ENCODE measurements at places on chromosomes 7 and 10.

DNA sequence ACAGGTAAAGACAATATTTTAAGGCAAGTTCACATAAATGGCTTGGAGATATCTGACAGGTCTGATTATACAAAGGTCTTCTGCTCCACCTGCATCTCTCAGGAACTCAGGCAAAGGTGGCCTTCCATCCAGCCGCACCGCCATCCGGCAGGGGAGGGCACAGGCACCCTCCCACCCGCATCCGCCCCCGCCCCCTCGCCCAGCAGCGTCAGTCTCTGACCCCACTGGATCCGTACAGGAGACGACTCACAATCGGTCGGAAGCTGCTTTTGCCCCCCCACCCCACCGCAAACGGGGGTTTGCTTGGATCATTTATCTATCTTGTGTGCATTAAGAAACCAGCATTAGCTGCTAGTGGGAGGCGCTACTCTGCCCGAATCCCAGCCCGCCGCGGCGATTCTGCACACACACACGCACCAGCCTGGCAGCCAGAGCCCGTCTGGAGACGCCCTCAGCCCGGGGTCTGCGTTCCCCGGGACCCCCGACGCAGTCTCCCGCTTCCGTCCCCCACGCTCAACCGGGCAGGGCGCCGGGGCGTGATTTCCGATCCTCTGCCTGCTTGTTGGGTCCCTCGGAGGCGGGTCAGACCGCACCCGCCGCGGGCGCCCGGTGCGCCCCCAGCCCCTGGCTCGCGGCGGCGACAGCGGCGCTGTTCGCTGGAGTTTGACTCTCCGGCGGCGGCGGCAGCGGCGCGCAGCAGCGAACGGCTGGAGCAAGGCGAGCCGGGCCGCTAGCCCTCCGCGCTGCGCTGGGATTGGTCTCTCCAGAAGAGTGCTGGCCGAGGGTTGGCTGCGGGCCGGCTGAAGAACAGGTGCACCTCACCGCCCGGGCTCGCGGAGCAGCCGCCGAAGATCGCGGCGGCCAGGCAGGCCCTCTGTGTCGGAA lies 820 bp upstream of the NRG3 start:
- no peak for DNase-seq

- DNase-seq = no peak
Observed at GRCh38 chr10:18713077-18713476, 53.8 kb downstream of the ARL5B start.

DNA sequence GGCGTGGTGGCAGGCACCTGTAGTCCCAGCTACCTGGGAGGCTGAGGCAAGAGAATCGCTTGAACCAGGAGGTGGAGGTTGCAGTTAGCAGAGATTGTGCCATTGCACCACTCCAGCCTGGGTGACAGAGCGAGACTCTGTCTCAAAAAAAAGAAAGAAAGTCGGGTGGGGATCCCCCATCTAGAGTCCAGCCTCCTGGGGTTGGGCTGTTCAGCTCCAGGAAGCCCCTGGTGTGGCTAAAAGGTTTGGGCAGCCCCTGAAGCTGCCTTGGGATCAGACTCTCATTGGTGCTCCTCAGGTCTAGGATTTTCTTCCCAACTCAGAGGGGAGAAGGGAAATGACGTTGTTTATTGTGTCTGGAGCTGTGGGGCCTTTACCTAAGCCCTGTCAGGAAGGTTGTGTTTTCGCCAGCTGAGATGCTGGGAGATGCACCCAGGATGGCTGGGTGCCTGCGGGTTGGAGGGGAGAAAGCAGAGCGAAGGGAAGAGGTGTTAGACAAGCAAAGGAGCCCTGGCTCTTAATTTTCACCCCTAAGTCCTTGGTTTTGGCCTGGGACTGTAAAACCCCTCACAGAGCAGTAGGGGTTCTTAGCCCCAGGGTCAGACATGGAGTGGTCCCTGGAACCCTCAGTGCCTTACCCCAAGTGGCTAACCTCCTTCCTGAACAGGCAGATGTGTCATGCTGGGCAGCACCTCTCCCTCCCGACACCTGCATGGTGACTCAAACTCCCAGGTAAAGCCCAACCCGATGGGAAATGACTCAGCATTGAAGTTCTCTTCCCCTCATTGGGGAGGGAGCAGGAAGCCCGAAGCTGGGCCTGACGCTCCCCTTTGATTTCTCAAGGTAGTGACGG lies 21.1 kb downstream of the PLAU start:
- peak; percentile 31 for DNase-seq

- no peak for DNase-seq
Observed at GRCh38 chr7:102050864-102051460, 233.5 kb downstream of the CUX1 start.

DNA sequence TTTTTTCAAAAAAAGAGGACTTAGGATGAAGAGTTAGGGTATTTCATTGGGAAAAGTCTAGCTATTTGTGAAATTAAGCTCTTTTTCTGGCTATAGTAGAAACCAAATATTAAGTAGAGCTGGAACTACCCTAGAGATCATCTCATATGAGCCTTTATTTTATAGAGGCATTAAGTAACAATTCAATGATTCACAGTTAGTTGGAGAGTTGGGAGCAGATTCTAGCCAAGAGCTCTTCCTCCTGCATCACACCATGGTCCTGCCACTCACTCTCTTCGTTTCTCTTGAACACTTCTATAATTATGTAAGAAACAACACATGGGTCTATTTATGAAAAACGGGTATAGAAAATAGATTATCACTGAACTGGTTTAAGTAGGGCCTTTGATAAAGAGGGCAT lies 76.1 kb upstream of the ANK3 start:
- no peak for DNase-seq

DNA sequence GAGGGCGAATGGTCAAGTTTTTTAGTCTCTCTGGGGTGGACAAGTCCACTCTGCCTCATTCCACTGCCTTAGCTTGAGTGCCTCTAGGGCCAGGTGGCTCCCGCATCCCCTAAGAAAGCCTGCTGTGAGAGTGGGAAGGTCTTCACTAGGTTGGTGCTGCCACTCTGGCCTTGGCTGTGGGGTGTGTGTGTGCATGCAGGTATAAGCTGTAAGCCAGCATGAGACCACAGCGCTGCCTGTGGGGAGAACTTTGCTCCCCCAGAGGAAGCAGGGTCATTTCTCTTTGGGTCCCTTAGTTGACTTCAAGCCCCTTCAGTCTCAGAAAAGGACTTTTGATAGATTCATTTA lies 25.5 kb upstream of the PCBD1 start:
- no peak for DNase-seq

DNA sequence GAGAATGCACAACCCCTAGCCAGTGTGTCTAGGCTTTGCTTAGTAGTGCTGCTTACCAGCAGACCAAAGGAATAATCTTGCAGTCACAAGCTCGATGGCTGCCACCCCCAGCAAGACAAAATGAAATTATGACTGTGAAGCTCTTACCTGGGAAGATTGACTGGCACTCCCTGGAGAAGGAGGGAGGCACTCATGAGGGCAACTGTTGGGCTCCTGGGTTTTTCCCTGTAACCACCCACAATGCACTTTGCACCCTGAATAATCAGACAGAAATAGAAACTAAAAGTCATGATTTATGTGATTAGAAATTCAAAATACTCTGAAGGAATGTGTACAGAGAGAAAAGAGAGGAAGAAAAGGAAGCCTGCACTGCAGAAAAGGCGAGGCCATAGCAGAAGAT lies 144.3 kb upstream of the DGKB start:
- no peak for DNase-seq

DNA sequence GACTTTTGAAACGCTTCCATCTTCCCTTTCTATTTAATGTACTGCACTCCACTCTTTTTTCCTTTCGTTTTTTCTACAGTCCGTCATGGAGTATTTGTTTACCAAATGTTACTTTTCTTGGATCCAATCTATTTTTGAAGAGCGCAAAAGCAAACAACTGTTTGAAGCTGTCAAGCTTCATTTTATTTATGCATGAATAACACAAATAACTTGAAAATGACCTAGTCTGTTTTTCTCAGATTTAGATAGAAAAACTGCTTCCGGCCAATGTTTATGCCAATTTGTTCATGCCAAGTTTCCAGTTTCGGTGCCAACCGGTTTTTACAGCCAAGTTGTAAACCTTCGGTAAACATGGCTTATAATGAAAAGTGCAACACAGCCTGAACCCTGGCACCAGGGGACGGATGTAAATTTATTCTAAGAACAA lies 150.9 kb upstream of the KLF6 start:
- DNase-seq = no peak

GRCh38 chr7:4725014-4725849 lies 43.1 kb downstream of the FOXK1 start:
- DNase-seq = peak; percentile 32

- DNase-seq = no peak
Observed at GRCh38 chr10:122044045-122044661, 55.2 kb downstream of the TACC2 start.

DNA sequence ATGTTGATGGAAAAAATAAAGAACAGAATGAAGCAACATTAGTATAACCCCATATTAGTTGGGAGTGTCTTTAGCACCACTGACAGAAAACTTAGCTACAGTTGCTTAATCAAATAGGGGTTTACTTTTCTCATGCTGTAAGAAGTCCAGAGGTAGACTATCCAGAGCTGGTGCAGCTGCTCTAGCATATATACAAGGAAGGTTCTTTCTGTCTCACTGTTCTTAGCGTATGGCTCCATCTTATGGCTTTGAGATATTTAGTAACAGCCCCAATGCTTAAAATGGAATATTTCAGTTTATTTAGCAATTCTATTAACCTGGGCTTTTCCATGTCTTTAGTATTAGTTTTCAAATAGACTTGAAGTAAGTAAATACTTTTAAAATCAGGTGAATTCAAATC lies 15.2 kb upstream of the WNT2 start:
- no peak for DNase-seq

- no peak for DNase-seq
Observed at GRCh38 chr10:106179430-106179829, 985.1 kb downstream of the SORCS1 start.

- DNase-seq = no peak
Observed at GRCh38 chr7:41869997-41870396, 167.1 kb upstream of the INHBA start.

- DNase-seq = no peak
Observed at GRCh38 chr10:132667342-132668047, 118.5 kb downstream of the NKX6-2 start.

DNA sequence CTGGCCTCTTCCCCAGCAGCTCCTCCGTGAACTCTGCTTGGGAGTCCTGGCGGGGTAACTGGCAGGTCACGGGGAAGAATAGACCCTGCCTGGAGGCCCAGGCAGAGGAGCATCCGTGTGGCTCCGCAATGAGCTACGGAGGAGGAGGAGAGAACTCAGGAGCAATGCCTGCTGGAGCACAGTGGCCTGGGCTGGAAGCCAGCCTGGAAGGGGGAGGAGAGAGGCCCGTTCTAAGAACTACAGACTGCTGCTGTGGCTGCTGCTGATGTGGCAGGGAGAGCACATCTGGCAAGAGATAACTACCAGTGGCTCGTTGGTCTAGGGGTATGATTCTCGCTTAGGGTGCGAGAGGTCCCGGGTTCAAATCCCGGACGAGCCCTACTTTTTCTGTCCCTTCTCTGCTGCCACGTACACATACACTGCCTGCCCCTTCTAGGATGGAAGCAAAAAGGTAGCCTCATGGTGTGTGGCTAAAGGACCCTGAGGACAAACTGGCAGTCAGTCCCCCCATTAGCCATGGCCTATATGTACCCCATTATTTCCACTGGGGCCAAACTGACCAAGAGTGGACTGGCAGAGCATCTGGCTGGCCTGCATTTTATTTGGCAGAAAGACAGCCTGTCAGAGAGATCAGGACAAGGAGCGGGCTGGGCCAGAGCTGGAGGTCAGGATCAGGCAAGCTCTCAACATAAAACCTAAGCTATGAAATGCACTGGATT lies 7.7 kb upstream of the OPN1SW start:
- DNase-seq = no peak

DNA sequence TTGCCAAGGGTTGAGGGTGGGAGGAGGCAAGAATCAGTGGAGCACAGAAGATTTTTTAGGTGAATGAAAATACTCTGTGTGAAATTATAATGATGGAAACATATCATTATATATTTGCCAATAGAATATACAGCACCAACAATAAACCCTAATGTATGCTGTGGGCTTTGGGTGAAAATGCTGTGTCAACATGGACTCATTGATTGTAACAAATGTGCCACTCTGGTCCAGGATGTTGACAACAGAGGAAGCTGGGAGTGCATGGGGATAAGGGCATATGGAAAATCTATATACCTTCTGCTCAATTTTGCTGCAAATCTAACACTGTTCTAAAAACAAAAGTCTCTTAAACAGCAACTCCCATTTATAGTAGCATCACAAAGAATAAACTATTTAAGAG lies 114.3 kb downstream of the LYZL1 start:
- no peak for DNase-seq

GRCh38 chr7:112594397-112594796 lies 113.6 kb downstream of the LSMEM1 start:
- DNase-seq = no peak

GRCh38 chr7:41809529-41809939 lies 106.6 kb upstream of the INHBA start:
- DNase-seq = no peak

GRCh38 chr7:121621937-121622336 lies 225.8 kb upstream of the FAM3C start:
- DNase-seq = no peak

DNA sequence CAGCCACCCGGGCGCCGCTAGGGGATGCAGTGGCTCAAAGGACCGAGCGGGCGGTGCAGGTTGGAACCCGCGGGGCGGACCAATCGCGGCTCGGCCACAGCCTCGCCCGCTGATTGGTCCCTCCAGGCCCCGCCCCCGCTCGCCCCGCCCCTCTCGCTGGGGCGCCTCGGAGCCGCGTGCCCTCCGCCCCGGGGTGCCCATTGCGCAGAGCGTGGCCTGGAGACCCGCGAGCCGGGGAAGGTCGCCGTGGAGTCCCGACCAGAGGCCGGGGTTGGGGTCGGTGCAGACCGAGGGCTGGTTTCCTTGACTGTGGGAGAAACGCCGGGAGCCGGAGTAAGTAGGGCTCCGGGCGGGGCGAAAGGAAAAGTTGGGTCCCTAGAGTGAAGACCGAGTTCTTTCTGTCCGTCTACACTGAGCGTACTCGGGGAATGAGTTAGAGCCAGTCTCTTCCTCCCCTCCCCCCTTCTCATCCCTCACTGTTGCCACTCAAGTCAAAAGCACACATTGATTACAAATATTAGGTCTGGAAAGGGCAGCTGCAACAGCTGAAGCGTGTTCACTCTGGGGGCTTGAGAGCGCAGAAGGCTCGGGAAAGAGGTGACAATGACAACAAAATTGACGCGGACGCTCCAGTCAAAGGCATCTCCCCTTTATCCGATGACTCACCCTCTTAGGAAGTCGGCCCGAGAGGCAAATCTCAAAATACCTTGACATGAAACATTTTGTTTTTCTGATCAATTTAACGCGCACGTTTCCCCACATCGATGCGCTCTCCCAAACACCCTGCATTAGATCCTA lies 843 bp upstream of the GATA3 start:
- peak; percentile 87 for DNase-seq

GRCh38 chr7:150914196-150914595 lies 61.9 kb downstream of the AOC1 start:
- no peak for DNase-seq

- DNase-seq = no peak
Observed at GRCh38 chr7:110891197-110891596, 199.7 kb upstream of the LRRN3 start.
